ENCODE measurements at places on chromosomes 16 and 17.

DNA sequence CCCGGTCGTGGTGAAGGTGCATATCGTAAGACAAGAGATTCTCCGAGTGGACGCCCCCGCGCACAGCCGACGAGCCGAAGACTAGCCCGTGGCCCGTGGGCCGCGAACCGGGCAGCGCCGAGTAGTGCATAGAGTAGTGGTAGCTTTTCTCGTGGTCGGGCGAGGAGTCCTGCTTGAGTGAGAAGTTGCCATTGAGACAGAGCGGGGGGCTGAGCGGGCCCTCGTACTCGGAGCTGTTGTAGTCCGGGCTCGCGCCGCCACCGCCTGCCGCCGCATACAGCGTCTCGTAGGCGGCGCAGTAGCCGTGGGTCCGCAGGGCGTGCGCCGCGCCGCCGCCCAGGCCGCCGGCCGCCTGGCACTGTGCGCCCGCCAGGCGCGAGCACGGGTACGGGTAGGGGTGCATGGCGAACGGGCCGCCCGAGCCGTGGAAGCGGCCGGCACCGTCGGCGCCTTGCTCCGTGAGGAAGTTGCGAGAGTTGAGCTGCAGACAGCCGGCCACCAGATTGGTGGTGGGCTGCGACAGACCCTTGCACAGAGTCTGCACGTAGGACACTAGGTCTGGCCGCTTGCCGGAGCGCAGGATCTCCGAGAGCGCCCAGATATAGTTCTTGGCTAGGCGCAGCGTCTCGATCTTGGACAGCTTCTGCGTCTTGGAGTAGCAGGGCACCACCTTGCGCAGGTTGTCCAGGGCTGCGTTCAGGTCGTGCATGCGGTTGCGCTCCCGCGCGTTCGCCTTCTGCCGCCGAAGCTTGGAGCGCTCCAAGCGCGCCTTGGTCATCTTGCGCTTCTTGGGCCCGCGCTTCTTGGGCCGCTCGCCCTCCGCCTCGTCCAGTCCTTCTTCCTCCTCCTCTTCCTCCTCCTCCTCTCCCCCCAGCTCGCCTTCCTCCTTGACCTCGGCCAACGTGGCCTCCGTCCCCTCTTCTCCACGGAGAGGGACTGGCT is 2.0 kb downstream of the NEUROD2 start:
- no peak for DNase-seq

DNA sequence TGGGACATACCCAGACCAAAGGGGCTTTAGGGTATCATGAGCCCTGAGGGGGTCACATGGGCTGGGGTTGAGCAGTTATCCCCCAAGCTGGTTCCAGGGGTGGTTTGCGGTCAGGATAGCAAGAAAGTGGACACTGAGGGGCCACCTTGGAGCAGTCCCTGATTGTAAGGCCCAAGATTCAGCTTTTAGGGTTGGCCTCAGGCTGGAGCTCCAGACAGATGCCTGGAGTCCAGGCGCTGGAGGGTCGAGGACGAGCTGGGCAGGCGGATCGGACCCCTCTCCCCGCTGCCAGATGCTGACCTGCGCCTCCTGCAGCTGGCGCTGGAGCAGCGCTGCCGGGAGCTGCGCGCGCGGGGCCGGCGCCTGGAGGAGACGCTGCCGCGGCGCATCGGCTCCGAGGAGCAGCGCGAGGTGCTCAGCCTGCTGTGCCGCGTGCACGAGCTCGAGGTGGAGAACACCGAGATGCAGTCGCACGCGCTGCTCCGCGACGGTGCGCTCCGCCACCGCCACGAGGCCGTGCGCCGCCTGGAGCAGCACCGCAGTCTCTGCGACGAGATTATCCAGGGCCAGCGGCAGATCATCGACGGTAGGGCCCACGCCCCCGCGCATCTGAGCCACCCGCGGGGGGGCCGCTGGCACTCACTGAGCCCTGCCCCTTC is 10.0 kb downstream of the BTBD17 start:
- no peak for DNase-seq

GRCh38 chr17:11625878-11626277 is 27.6 kb downstream of the DNAH9 start:
- DNase-seq = no peak

DNA sequence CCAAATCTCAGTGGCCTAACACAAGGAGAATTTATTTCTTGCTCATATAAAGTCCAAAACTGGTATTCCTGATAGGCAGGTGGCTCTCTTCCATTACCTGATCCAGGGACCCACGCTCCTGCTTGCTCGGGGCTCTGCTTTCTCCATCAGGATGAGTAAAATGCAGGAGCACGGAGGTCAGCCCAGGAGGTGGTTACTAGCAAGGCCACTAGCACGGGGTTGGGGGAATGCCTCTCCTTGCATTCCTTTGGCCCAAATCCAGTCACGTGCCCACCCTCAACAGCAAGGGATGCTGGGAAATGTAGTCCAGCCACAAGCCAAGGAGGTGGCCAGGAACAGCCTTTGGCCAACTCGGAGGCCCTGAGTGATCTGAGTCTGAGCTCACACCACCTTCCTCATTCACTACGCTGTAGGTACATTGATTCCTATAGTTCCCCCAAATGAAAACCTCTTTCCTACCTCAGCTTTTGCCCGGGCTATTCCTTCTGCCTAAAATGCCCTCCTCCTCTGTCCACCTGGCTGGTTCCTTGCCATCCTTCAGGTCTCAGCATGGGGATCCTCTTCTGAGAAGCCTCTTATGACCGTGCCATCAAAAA is 38.3 kb upstream of the HAPSTR1 start:
- no peak for DNase-seq

DNA sequence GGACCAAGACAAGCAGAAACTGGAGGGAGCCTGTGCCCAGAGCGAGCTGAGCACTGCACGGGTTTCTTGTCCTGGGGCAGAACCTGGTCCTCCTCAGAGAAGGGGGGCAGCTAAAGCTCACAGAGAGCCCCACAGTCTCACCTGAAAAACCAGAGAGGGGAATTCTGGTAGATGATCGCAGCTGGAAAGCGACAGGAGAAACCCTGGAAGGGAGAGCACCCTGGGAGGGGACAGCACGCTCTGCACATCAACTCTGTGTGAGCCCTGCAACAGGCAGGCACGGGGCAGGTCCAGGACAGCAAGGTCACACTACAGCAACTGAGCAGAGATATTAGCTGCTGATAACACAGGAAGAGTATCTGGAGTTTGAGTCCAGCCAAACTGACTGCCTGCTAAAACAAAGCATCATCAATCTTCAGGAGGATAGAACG is 18.2 kb downstream of the ZCCHC14 start:
- no peak for DNase-seq

Data from CD8-positive, alpha-beta memory T cell (primary cell).